ENCODE measurements at places on chromosomes 1 and 21.

DNA sequence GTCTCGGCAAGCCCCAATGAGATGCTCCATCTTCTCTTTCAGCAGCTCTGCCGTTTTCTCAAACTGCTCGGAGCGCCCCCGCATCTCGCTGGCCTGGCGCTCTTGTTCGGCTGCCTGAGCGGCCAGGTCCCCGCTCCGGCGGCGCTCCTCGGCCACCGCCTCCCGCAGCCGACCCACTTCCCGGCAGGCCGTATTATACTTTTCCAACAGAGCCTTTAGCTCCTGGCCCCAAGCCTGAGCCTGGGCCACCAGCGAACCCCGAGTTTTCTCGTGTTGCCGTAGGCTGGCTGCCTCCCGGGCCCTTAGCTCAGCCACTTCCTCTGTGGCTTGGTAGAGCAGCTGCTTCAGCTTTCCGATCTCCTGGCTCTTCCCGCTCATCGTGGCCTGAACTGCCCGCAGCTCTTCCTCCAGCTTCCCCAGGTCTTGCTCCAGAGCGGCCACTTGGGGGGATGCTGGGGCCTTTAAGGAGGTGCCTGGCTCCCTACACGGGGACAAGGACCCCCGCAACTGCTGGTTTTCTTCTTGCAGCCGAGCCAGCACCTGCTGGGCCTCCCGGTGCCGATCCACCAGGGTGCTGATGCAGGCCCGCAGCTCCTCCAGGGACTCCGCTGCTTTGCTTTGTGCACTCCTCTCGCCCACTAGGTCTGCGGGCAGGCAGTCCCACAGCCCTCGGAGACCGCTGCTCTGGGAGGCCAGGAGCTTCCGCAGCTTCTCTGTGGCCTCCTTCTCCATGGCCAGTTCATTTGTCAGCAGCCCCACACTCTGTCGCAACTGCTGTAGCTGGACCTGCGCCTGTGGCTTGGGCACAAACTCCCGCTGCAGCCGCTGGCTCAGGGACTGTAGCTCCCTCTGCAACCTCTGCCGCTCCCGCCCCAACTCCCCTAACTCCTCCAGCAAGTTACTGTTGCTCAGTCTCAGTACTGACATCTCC is 13.4 kb upstream of the PIAS3 start:
- DNase-seq: peak; percentile 33

GRCh38 chr1:114387010-114387360 is 124.0 kb downstream of the TRIM33 start:
- no peak for DNase-seq

DNA sequence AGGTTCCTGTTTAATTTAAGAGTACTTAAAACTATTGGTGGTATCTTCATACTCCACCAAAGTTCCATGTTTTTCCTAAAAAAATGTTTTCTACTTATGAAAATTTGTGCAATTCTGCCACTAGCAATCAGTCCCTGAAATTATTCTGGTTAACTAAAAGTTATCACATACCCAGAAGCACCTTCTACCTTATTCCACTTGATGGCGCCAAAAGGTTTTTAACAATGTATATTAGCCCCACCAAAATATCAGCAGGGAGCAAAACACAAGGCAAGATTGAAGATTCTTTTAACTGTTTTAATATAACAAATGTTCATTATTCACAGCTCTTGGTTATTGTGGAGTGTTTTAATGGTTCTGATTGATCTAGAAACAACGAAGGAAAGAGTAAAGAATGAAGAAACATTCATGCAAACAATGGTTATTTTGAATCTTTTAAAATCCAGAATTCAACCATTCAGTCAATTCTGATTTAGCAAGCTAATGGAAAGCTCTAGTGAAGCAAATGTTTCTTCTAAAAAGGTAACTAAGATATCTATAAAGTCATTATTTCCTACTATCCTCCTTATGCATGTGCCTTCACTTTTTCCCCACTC is 67.2 kb downstream of the TTLL7 start:
- DNase-seq: no peak

DNA sequence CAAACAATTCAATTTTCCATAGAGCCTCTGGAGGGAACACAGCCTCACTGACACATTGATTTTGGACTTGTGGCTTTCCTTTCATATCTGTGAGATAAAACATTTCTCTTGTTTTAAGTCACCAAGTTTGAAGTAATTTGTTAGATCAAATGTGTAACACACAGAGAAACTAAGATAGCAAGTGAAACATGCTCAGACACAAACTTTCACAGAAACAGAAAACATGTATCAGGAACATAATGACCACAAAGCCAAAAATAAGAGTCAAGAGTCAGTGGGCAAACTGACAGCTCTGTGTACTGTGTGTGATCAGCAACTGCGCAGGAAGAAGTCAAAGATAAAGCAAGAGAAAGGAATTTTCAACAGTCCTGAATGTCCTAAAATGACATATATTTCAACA is 1237.5 kb downstream of the AMY1C start:
- no peak for DNase-seq
